Stimulated activated naive B cell treated with anti-CD40 and anti-IgM and Interleukin-4, amounts not matched to agents 10 μg/mL and 1 μg/mL and 100 μg/mL, for 72 hours (primary cell): ENCODE measurements at places on chromosomes 2 and 18.

GRCh38 chr2:1594373-1595171, 149.7 kb downstream of the PXDN start:
- DNase-seq = no peak

DNA sequence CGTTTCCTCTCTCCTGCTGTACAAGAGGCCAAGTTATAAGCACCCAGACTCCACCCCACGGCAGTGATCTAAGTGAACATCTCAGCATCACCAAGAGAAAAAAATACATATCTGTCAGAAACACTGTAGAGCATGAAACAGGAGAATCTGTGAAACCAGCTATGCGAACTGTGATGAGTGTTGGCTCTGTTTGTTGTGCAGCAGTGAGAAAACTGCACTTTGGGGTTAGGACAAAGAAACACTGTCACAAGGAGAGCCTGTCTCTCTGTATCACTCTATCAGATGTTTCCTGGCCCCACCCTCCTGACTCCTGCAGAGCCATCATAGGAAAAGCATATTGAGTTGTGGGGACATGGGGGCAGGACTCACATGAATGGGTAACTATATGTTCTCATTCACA, 87.1 kb downstream of the LAMA3 start:
- DNase-seq = no peak

DNA sequence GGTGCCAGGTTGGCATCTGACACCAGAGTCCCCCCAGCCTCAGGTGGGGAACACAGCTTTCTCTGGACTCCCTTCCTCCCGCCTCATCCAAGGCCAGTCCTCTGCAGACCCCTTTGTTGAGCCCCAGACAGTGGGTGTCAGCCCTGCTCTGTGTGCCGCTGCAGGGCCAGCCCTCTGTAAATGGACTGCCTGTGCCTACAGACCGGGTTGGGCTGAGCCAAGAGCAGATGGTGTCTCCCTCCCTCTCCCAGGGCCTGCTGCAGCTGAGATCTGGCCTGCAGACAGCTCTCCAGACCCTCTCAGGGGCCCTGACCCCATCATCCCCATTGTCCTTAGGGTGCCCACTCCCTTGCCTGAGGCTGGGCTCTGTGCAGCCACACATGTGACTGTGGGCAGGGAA, 160.8 kb downstream of the KLHL29 start:
- DNase-seq = no peak

- DNase-seq = peak; percentile 49
Observed at GRCh38 chr2:233386382-233387041, 32.2 kb downstream of the DGKD start.

DNA sequence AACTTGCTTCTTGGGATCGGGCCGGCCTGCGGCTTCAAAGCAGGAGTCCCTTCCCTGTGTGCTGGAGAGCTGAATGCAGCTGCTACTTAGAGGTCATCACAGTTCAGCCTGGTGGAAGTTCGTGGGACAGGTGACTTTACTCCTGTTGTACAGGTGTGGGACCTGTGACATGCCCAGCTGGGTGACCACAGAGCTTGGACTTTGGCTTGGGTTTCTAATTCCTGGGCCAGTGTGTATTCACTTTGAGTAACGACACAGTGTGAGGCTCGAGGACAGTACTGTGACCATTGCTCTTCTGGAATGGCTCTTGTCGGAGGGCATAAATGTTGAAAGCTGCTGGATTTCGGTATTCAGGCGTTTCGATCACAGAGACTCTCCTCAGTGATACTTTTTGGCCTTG, 114.5 kb downstream of the STPG4 start:
- DNase-seq = no peak

DNA sequence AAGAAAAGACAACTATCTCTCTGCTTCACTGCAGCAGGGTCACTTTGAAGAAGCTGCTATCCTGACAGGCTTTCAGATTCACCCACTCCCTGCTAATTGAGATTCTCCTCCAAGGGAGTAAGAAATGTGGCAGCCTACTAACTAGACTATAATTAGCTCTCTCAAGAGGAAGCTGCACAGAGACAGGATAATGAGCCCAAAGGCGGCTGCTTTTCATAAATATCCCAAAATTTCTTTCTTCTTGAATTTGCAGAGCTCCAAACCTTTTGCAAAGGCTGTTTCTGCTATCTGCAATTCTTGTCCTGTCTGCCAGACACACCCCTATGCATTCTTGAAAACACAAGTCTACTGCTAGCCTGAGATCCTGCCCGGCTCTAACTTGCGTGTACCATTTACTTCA, 54.0 kb upstream of the RNU4ATAC start:
- no peak for DNase-seq

DNA sequence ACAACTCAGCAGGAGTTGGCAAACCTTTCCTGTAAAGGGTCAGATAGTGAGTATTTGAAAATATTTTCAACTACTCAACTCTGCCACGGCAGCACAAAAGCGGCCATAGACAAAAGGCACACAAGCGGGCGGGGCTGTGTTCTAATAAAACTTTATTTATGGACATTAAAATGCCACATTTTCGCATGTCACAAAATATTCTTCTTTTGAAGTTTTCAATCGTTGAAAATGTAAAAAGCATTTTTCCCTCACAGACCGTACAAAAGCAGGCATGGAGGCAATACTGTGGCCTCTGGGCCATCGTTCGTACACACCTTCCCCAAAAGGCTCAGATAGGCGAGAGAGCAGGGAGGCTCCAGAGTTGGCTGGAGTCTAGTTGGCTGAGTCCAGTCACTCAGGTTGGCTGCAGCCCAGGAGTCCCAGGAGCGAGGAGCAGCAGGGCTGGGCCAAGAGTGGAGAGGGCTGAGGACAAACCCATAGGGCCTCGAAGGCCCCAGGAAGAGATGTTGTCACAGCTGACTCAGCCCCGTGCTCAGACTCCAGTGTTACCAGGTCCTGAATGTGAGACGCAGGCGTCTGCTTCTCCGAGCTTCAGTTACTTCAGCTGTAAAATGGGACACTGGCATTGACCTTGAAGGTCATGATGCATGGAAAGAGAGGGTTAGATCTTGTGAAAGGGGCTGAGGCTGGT, 42.5 kb downstream of the SDC1 start:
- DNase-seq = no peak

DNA sequence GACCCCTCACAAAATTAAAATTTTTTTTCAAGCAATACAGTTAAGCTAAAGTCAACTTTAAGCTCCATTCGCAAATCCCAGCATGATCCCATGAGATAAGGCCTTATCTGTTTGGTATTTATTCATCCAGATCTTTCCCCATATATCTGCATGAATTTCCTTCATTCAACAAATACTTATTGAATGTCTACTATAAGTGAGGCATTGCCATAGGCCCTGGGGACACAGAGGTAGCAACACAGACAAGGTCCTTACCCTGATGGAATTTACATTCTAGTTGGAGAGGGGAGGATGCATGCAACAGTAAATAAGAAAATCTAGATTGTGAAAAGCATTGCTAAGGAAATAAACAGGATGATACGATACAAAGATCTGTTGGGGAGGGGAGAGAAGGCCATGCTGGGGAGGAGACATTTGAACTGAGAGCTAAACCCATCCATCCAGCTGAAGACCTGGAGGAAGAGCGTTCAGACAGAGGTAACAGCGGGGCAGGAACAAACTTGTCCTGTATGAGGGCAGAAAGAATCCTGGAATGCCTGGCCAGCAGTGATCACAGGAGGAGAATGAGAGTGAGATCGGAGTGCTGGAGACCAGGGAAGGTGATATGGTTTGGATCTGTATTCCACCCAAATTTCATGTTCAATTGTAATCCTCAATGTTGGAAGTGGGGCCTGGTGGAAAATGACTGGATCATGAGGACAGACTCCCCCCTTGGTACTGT, 71.6 kb downstream of the SDC1 start:
- no peak for DNase-seq

DNA sequence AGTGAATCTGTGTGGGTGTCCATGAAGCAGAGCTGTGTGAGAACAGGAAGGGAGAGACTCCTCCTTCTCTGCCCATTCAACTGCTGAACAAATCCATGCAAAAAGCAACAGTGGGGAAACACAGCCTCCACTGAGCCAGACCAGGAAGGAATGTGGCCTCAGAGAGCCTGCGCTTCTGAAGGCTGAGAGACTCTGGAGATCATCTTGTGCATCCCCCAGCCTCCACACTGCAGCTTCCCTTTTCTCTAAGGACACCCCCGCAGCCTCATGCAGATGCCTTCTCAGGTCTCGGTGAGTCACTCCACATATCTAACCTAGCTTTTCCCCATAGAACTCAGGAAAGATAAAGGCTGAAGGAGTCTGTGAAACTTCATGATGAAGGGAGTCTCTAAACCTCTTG, 402.9 kb downstream of the TNS1 start:
- no peak for DNase-seq

GRCh38 chr2:167613471-167613870, 633.9 kb downstream of the STK39 start:
- no peak for DNase-seq

- peak; percentile 5 for DNase-seq
Observed at GRCh38 chr18:61635901-61636528, 256.8 kb downstream of the RNF152 start.

GRCh38 chr2:84212611-84213314, 246.3 kb downstream of the SUCLG1 start:
- peak; percentile 9 for DNase-seq

DNA sequence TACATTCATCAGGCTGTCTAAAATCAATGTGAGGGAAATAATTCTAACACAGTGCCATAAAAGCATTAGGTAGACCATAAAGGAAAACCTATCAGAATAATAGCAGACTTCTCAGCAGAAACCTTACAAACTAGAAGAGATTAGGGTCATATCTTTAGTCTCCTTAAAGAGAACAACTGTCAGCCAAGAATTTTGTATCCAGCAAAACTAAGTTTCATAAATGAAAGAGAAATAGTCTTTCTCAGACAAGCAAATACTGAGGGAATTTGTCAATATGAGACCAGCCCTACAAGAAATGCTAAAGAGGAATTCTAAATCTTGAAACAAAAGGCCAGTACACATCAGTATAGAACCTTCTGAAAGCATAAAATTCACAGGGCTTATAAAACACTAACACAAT, 482.0 kb downstream of the SATB2 start:
- no peak for DNase-seq

DNA sequence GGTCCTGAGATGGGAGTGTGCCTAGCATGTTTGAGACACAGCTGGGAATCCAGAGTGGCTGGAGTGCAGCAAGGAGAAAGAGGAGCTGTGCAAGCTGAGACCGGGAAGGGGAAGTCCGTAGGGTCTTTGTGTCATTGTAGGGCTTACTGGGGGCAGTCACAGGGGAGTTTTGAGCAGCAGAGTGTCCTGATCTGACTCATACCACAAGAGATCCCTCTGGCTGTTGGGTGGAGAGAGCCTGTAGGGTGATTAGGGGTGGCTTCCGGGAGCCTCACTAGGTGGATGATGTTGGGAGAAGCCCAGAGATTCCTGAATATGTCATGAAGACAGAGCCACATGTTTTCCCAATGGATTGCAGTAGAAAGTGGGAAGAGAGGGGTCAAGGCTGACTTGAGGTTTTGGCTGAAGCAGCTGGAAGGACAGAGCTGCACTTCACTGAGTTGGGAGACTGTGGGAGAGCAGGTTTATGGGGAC, 30.9 kb downstream of the FHOD3 start:
- no peak for DNase-seq

DNA sequence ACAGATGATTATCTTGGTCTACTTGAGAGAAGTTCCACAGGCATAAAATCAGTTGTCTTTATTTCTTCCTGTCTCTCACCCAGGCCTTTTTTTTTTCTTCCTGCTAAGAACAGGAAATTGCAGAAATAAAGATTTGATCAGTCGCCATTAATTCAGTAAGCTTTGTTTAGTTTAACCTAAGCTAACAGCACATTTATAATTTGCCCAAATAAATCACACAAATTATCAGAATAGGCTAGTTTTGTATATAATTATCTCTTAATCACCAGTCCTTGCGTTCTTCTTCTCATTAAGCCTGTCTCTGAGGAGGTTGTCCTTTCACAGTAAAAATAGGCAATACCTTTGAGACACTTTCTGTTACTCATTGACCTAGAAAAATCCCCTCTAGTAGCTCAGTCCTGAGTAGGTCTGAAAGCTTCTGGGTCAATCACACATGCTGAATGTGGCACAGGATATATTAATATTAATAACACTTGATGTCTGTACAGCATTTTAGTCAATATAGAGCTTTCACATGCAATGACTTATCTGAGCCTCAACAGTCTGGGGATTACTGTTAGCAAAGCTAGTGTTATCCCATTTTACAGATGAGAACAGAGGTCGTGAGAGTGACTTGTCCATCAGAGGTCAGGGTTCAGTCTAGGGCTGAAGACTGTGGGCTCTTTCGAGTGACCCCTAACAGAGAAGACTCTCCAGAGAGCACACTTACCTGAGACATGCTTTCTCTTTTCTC, 11.2 kb upstream of the STK17B start:
- no peak for DNase-seq

GRCh38 chr2:27736031-27736889, 35.3 kb upstream of the MRPL33 start:
- DNase-seq = no peak

DNA sequence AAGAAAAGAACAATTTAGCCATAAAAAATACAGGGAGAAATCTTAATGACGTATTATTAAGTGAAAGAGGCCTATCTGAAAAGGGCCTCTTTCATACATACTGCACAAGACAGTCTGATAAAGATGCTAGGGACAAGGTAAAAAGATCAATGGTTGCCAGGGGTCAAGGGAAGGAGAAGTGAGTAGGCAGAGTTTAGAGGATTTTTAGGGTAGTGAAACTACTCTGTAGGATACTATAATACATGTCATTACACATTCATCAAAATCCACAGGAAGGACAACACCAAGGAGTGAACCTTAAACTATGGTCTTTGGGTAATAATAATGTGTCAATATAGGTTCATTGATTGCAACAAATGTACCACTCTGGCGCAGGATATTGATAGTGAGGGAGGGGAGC, 289.3 kb downstream of the FSIP2 start:
- DNase-seq = no peak

GRCh38 chr2:27219091-27219490, 1.9 kb downstream of the CAD start:
- DNase-seq = no peak

- no peak for DNase-seq
Observed at GRCh38 chr2:42139101-42139500, 30.1 kb upstream of the EML4 start.

GRCh38 chr18:35861367-35862118, 110.9 kb upstream of the RMP24 start:
- DNase-seq = no peak

- peak; percentile 16 for DNase-seq
Observed at GRCh38 chr2:14903709-14904374, 271.3 kb downstream of the LRATD1 start.

- DNase-seq = no peak
Observed at GRCh38 chr2:212921061-212921460, 230.4 kb downstream of the IKZF2 start.

DNA sequence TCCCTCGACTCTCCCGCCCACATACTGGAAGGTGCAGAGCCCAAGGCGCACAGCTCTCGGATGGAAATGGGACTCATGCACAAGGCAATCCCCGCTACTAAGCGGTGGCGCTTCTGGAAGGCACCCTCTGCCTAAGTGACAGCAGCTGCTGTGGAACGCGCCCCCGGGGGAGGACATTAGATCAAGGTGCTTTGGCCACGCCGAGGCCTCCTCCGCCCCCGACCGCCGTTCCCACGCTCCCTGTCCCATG, 202 bp downstream of the MCEE start:
- DNase-seq = no peak
